ENCODE measurements at places on chromosomes 11 and 22. TPM values are rescaled to one million over a fixed set of nuclear protein-coding genes. Genes with fewer than 3 reads are reported as not detected.

Gene OTOG
- total RNA-seq: not detected

Gene CCDC116
- 1.6 TPM for total RNA-seq

Gene GRIK4
- not detected for total RNA-seq

Gene TSPAN18
- total RNA-seq: 8.7 TPM

Gene MMP10
- not detected for total RNA-seq

Gene BCO2
- 1.9 TPM for total RNA-seq

All from activated CD8-positive, alpha-beta T cell treated with anti-CD3 and anti-CD28 coated beads, Interleukin-2, amount 10 ng/mL, durations not matched to agents 7 days and 5 days (primary cell).